ENCODE measurements at places on chromosomes 3 and 15.

DNA sequence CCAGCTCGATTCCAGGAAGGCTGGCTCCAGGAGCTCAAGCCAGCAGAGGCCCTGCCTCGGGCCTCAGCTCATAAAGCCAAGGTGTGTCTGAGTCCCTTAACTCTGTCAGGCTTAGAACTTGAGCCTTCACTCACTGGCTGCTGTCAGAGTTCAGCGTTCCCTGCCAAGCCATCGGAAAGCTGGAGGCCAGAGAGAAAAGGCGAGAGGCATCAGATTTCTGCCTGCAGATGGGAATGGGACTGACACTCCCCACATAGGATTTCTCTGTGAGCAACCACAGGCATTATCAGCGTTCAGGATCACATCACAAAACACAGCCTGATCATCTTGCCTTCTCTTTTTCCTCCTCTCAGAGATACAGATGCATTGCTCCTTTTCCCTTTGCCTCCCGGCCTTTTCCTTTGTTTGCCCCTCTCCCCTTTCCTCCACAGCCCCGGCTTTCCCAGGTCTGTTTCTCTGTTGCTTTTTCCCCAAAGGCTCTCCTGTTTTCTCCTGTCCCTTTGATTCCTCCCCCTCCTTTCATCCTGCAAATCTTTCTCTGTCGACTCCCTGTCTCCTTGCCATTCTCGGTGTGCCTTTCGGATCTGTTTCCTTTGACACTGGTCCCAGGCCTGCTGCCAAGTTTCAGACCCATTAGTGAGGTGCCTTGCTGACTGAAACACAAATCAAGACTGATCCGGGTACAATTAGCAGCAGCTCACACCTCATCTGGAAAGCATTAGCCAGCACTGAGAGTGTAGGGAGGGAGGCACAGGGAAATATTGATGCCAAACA is 44.5 kb upstream of the BOC start:
- DNase-seq = no peak

GRCh38 chr3:174010907-174011306 is 613.4 kb downstream of the NLGN1 start:
- DNase-seq = no peak

GRCh38 chr3:188949996-188950395 is 221.8 kb upstream of the TPRG1 start:
- no peak for DNase-seq

DNA sequence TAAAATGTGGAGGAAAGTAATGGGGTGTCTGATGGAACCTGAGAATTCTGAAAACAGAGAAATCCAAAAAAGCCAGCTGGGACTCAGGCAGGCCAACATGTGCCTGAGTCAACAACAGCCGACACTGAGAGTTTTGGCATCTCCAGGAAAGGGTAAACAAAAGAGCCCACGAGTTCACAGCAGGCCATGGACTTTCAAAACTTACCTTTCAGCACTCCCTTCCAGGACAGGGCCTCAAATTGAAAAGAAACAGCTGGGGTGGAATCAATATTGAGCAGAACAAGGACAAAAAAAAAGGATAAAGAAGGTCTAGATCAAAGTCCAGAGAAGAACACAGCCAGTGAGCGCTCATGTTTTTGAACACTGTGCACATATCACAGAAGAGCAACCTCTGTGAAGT is 735.4 kb upstream of the GRM7 start:
- no peak for DNase-seq

- no peak for DNase-seq
These were observed 795.0 kb downstream of the ROBO1 start for GRCh38 chr3:78972617-78973301.

DNA sequence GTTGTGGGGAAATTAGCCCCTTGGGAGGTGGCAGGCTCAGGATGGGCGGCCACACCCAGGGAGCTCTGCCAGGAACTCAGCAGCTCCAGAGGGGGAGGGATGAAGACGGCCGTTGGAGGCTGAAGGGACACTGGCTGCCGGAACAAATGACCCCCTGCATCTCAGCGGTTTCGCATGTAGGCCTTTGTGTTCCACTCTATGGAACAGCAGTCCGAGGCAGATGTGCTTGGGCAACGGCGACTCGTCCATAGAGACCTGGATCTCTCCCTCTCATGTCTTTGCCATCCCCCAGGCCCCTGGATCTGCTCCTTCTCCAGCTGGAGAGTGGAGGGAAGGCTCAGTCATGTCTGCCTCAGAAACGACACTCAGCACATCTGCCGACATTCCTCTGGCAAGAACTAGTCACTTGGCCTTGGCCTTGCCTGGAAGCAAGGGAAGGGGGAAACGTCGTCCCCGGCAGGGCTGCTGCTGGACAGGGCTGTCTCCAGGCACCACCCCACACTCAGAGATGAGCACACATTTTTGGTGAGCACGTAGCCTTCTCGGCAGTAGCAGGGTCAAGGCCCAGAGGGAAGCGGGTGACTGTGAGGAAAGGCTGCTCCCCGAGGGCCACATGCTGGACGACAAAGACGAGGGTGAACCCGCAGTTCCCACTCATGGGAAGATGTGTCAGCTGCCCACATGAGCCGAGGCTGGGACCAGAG is 83.8 kb downstream of the ASB7 start:
- DNase-seq = no peak

DNA sequence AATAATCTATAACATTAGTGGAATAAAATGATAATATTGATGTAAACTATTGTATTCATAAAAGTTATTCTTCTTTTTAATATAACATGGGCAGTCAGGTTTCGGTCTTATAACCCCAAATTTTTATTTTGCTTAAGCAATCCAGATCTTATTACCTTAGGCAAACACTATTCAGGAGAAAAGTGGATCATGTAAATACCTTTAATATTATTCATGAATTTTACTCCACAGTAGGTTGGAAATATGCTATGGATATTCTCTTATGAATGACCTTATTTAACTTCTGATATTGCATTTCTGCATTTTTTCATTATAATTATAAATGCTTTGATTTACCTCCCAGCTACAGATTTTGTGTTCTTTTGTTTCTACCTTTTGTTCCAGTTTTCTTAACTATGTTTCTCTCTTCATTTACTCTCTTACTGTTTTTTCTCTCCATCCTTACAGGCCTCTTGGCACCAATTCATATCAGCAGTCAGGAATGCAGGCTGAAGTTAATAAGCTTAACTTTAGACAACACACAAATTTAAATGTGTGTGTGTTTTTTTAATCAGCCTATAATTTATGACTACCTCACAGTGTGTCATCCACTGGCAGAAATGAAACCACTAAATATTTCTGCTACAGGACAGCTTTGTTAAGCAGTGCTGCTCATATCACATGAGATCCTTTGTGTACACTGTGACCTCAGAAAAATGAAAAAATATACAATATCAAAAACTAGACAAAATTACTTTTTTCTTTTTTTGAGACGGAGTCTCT is 111.0 kb downstream of the NSUN3 start:
- DNase-seq = no peak

DNA sequence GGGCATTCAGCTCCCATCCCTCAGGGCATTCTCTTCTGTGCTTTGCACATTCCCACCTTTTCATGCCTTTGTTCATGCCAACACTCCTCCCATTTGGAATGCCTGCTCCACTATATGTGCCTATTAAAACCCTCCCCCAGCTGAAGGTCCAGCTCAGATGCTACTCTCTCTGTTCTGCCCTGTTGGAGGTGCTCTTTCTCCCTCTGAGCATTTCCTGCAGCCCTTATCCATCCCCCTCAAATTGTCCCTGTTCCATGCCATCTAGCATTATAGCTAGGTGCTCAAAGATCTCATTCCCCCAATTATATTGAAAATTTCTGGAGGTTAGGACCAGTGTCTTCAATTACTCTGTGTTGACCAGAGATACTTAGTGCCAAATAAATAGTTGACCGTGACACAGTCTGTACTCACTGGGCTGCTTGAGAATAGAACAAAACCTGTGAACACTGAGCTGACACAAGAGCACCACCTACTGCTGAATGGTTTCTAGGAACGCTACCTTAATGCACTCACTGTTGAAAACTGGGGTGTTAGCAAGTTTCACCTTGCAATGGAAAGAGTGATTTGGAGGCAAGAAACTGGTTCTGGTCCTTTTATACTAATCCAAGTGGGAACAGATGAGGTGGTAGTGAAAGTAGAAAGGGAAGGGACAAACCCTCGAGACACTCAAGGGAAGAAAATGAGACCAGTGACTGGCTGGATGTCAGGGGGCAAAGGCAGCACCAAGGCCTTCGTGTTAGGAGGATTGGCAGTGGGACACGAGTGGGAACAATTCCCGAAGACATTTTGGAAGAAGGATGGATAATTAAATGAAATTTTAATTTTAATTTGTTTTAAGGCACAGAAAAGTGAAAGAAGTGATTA is 289.8 kb upstream of the ROPN1 start:
- DNase-seq = no peak

Measured in activated naive CD4-positive, alpha-beta T cell treated with Interleukin-2 at 50 U/mL for 16 hours (primary cell).